Small intestine (tissue), 16 donors: ENCODE measurements at places on chromosomes 3 and 15.

- DNase-seq: no peak
Observed at GRCh38 chr15:80978685-80979329, 10.8 kb downstream of the MESD start.

DNA sequence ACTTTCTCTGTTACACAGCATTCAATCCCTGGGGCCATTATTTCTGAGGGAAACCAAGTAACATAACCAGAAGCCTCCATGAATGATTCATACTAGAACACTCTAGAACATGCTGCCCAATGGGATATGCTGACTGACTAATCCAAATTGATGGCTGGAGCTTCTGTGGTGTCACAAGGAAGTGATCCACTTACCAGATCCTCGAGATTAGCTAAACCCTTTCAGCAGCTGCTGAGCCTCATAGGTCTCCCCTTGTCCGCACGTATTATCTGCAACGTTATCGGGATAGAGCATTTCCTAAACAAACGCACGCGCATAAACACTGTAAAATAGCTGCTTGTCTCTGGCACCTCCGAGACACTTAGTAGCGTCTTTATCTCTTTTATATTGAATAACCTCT is 61.2 kb upstream of the PROK2 start:
- no peak for DNase-seq

DNA sequence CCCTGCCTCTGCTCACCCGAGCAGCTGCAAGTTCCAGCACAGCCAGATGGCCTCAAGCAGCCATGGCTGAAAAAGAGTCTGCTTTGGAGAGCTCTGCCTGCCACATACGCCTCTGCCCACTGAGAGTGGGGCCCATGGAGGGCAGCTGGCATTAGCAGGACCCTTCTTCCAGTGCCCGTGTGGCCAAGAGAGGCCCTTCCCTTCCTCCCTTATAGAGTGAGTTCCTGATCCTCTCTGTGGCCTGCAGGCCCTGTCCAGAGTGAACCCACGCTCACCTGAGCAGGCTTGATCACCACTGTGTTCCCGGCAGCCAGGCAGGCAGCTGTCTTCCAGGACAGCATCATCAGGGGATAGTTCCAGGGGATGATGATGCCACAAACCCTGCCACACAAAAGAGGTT is 41.4 kb upstream of the SLC41A3 start:
- no peak for DNase-seq

DNA sequence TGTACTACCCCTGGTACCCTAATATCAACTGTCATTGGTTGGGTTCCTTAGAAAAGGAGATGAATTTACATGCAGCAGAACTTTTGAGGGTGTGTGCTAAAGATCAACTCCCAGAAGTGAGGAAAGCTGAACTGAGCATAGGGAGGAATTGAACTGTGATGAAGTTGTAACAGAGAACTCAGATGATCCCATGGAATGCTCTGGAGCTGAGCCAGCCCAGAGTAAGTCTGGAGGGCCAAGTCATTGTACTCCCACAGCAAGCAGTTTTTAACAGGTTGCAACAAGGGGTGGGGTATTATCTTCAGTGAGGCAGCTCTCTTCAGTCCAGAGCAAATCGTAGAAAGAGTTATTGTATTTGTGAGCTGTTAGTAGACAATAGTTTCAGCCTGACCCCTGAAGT is 572.3 kb downstream of the PYDC2 start:
- no peak for DNase-seq

- no peak for DNase-seq
Observed at GRCh38 chr3:64049136-64049535, 25.8 kb upstream of the PSMD6 start.
